H1 (cell line): ENCODE measurements at places on chromosomes 2 and 18. TPM values are rescaled to one million over a fixed set of nuclear protein-coding genes. Genes with fewer than 3 reads are reported as not detected.

DNA sequence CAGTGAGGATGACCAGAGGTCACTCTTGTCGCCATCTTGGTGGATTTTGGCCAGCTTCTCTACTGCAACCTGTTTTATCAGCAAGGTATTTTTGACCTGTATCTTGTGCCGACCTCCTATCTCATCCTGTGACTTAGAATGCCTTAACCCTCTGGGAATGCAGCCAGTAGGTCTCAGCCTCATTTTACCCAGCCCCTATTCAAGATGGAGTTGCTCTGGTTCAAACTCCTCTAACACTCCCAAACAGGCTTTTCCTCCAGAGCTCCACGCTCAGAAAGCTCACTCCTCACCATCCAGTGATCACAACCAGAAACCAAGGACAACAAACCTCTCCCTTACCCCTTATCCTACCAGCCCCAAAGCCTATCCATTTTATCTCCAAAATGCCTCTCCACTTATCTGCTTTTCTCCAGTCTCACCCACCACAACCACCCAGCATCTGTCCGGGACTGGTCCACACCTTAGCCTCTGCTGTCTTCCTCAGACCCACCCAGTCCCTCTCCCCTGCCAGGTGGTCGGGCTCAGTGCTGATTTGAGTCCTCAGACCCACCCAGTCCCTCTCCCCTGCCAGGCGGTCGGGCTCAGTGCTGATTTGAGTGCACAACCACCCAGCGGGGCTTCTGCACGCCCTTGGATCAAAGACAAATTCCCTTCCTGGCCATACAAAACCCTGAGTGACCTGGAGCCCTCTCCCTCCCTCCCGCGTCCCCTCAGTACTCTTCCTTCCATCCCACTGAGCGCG lies 11.7 kb upstream of the SMAD7 start:
- no peak for DNase-seq

DNA sequence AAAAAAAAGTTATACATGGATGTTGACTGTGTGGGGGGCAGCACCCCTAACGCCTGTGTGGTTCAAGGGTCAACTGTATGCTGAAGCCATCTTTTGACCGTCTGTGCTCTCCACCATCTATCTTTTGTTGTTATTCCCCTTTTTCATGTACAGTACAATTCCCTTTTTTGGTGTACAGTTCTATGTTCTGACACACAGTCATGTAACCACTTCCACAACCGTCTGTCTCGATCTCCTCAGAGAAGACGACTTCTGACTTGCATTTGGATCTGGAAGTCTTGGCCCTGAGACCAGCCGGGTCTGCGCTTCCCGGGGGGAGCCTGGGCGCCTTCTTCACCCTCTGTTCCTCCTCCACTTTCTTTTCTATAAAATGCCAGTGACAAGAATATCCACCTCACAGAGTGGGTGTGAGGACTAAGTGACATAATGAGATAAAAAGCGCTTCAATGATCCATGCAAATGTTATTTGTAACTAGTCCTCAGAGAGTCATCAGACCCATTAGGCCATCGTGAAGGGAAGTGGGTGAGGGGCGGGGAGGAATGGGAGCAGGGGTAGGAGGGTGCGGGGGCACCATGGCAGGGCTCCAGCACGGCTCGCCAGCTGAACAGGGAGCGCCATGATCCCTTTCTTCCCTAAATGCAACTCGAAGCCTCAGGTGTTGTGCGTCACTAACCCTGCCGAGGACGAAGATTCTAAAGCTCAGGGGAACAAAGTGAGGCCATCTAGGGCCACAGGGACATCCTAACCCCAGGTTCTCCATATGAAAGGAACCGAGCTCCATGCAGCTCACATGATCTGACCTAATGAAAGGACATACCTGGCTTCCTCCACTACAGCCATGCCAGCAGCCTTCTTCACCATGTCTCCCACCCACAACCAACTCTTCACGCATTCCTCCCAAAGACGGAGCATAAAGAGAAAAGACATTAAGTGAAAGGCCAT lies 16.6 kb downstream of the ADCY3 start:
- DNase-seq: no peak

GRCh38 chr2:20624156-20624883 lies 26.6 kb downstream of the HS1BP3 start:
- no peak for DNase-seq

DNA sequence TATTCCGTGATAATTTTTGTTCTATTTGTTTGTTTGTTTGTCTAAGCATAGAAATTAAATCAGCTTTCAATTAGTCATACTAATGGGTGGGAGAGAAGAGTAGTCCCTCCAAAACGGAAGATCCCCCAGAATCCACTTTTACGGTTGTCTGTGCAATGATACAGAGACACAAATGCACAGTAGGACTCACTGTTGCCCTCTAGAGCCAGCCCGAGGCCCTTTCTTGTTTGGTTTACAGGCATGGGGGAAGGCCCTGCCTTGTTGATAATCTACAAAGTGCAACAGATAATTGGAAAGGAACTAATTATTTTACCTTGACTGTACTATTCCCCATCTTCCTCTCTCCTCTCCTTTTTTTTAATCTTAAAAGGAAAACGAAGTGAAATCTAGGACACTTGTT lies 121.1 kb downstream of the ACOXL start:
- DNase-seq: no peak

GRCh38 chr2:119637371-119637770 lies 41.6 kb upstream of the TMEM177 start:
- no peak for DNase-seq

GRCh38 chr2:189901664-189902063 lies 117.4 kb downstream of the PMS1 start:
- DNase-seq: no peak

The DNER gene
- total RNA-seq: 14.6 and 16.3 TPM in 2 replicates

GRCh38 chr2:12552092-12552491 lies 164.6 kb upstream of the TRIB2 start:
- no peak for DNase-seq

DNA sequence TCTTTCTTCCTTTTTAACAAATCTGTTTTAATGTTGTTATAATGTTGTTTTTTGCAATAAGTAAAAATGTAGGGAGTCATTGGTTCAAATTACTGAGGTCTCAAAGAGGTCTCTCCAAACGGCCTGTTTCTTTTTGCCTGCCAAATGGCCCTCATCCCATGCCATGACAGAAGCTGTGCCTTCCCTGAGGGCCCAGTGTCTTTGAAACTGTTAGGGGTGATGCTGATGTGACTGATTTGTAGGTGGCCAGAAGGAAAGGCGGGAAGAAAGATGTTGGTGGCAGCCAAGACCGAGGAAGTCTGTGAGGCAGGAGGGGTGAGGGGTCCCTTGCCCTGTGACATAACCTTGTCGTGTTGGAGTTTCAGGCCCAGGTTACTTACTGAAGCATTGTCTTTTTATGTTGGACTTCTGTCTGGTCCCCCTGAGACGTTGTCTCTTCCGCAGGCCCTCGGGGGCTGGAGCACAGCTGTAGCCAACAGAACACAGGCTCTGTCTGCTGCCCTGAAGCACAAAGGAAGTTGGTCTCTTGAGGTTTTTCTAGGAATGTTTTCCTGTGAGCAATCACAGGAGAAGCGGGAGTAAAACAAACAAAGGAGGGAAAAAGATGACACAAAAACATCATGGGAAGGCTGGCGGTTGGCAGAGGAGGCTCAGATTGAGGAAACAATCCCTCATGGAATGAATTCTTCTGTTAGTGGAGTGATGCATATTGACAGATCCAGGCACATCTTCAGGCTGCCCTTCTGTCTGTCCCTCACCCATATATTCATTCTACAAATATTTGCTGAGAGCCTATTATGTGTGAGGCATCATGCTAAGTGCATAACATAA lies 4.9 kb upstream of the ST3GAL5 start:
- no peak for DNase-seq

- DNase-seq: no peak
Observed at GRCh38 chr2:77087987-77088414, 434.2 kb downstream of the LRRTM4 start.

The TMEM131 gene
- 22.6 and 22.9 TPM in 2 replicates for total RNA-seq

GRCh38 chr18:321865-322467 lies 54.1 kb upstream of the THOC1 start:
- no peak for DNase-seq

GRCh38 chr18:12043811-12044210 lies 49.8 kb upstream of the ANKRD62 start:
- no peak for DNase-seq

DNA sequence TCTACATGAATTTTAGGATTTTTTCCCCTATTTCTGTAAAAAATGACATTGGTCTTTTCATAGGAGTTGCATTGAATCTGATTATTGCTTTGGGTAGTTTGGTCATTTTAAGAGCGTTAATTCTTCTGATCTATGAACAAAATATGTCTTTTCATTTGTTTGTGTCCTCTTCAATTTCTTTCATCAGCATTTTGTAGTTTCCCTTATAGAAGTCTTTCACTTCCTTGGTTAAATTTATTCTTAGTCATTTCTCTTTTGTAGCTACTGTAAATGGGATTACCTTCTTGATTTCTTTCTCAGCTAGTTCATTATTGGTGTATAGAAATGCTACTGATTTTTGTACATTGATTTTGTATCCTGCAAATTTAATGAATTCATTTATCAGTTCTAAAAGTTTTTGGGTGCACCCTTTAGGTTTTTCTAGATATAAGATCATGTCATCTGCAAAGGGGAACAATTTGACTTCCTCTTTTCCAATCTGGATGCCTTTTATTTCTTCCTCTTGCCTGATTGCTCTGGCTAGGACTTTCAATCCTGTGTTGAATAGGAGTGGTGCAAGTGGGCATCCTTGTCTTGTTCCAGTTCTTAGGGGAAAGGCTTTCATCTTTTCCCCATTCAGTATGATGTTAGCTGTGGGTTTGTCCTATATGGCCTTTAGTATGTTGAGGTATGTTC lies 36.6 kb upstream of the AAK1 start:
- no peak for DNase-seq

- DNase-seq: no peak
Observed at GRCh38 chr2:7773362-7774360, 856.4 kb downstream of the RNF144A start.

The TUBB8B gene
- total RNA-seq: 0.36 and 0.60 TPM in 2 replicates

- DNase-seq: no peak
Observed at GRCh38 chr18:46352520-46353250, 248.5 kb downstream of the HAUS1 start.

DNA sequence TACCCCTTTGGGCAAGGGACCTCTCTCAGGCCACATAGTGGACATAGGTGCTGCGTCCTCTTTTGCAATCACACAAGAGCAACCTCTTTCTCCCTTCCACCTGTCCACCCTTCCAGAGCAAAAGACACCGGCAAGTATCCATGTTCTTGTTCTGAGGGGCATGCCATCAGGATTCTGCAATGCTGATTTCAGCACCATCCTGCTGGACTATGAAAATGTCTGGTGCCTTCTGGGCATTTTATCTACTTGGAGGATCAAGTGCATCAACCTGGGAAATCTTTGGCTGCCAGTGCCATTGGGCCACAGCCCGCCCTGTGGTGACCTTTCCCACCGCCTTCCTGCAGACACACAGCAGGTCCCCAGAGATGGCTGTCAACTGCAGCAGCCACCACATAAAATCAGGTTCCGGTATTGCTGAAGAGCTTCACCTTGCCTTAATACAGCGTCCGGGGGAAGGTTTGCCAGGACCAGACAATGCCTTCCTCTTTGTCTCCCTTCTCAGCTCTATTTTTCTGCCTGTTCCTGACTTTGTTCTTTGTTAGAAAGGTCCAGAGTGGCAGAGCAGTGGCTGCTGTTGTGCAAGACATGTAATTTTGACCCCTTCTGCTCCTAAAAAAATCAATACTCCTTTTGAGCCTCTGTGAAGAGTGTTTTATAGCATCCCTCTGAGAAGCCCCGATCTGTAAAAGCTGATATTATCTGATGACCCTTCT lies 18.5 kb upstream of the BOD1L2 start:
- no peak for DNase-seq

- DNase-seq: no peak
Observed at GRCh38 chr2:75792146-75792545, 81.4 kb upstream of the GCFC2 start.

DNA sequence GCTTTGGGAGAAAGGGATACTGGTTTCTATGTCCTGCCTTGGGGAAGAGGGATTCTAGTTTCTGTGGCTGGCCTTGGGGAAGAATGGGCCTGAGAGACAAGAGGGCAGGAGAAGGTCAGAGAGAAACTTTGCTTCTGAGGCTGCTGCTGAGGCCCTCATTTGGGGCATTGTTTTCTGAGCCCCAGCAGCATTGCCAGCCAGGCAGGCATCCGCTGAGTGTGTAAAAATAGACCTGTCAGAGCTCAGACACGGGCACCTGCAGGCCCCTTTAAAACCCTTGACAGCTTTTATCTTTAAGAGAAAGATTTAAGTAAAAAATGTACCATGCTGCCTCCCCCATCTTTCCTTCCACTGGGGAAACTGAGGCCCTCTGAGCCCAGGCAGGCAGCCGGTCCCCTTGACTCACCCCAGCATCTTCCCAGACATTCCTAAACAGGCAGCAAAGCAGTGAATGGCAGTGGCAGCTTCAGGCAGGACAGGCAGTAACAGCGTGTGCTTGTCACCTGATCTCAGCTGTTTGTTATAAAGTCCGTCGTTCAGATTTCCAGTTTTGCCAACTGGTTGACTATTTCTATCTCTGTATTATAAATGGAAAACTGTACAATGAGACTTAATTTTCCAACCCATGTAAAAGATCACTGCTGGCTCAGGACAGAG lies 27.6 kb downstream of the MLPH start:
- no peak for DNase-seq

- DNase-seq: no peak
Observed at GRCh38 chr2:169673106-169673505, 21.1 kb downstream of the CFAP210 start.

The LYG2 gene
- not detected in 2 replicates for total RNA-seq

- no peak for DNase-seq
Observed at GRCh38 chr2:127778447-127778846, 32.5 kb downstream of the WDR33 start.

DNA sequence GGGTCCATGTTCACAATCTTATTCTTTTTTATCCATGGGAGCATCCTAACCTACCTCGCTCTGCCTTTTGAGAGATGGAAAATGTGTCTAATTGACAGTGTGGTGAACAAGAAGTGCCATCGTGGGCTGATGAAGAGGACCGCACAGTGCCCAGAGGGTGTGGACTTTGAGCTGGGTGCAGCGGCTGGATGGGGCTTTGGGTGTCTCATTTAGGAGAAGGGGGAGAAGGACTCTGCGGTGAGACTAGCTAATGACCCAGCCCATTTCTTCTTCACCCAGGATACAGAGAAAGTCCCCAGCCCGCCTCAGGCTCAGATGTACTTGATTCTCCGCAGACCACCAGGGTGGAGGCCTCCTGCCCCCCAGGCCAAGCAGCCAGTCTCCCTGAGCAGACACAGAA lies 33.7 kb upstream of the SNTG2 start:
- DNase-seq: no peak

The RBM44 gene
- 0.21 and 0.43 TPM in 2 replicates for total RNA-seq

- DNase-seq: no peak
Observed at GRCh38 chr2:64227603-64228125, 83.4 kb upstream of the PELI1 start.

- DNase-seq: no peak
Observed at GRCh38 chr2:20025065-20025786, 12.8 kb upstream of the MATN3 start.

- DNase-seq: peak; percentile 93
Observed at GRCh38 chr2:85418132-85419008, at the start of gene SH2D6. TSS of gene SH2D6 (plus strand) at chr2:85418714. CDS start at chr2:85429466, 10,752 bp downstream.
